ENCODE measurements at places on chromosomes 3 and 15.

DNA sequence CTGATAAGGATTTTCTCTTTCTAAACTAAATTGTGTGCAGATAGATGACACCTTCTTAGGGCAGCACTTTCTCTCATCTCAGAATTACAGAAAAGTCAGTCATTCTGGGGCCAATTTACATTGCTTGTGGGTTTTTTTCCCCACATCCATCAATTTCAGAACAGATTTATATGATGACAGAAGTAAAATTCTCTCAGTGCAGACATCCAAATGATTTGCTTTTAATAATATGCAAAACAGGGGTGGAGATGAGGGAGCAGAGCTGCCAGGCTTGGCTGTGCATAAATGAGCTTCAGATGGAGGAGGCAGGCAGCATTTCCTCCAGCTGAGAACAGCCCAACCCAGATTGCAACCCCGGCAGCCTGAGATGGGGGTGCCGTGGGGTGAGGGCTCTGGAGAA is 44.0 kb downstream of the EDEM1 start:
- no peak for DNase-seq

DNA sequence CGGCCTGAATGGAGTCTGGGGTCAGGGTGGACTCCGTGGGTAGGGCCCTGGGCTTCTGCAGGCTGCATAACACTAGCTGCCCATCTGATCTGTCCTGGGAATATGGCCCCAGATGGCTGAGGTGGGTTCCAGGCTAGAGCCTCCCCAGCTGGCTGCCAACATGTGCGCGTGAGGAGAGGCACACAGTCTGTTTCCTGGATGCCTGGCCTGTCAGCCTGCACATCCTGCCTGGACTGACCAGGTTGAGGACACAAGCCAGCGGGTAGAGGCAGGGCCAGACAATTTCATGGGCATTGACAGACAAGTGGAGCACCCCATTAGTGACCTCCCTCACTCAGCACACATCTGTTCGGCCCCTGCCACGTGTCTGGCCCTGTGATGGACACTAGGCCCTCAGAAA is 29.8 kb upstream of the RPL29 start:
- no peak for DNase-seq

DNA sequence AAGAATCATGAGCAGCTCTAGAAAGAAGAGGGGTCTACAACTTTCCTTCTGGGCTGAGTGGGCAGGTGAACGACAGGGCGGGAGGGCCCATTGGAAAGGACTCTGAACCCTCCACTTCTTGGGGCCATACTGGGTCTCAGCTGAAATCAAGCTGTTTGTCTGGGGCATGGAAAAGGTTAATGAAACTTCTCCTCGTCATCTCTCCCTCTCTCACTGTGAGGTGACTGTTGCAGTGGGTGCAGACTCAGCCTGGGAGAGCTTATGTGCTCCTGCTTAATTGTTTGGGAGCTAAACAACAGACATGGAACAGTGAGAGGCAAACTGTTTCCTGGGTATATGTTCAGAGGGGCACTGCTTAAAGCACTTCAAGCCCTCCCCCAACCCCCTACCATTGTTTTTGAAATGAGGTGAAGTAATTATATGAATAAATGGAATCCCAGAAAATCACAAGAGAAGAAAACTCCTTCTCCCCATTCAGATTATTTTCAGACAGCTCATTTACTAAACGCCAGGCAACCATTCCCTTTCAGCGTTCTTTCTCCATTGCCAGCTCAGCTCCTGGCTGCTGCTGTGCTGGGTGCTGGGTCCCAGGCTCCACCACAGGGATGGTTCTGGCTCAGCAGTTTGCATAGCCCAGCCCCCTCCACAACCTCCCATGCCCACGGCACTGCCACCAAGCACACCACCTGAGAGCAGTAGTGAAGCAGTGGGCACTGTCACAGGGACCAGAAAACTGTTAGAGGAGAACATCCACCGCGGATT is 444.9 kb upstream of the TBL1XR1 start:
- no peak for DNase-seq

- DNase-seq = no peak
Measured at GRCh38 chr15:70491201-70491621, 272.1 kb downstream of the UACA start.

GRCh38 chr3:2765002-2765579 is 345.1 kb downstream of the IL5RA start:
- DNase-seq = peak; percentile 12

- DNase-seq = no peak
Measured at GRCh38 chr15:88630798-88631463, 7.9 kb upstream of the ISG20 start.
